ENCODE measurements at places on chromosomes 6 and 20.

DNA sequence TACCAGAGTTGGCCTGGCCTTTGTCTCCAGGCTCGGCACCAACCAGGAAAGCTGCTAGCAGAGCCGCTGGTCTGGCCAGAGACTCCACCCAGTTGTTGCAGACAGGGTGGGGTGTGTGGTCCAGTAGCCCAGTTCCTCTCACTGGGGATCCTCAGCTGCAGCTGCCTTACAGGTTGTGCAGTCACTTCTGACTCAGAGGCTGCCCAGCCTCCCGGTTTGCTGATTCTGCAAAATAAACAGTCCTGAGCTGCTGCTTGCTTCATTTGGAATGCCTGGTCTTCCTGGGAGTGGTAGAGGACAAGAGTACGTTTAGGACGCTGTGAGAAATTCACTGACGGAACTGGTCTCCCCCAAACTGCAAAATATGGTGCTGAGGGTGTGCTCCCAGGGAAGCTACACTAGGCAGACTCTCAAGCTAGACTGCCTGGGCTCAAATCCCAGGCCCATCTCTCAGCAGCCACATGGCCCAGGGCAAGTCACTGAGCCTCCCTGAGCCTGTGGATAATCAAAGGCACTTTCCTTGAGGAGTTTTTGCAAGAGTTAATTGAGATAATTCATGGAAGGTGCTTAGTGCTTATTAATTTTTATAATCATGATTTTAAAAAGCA lies 246.1 kb downstream of the TFAP2C start:
- no peak for DNase-seq

GRCh38 chr6:113560908-113561307 lies 296.2 kb upstream of the MARCKS start:
- DNase-seq = no peak

- no peak for DNase-seq
Measured at GRCh38 chr6:126475449-126475848, 135.5 kb downstream of the CENPW start.

DNA sequence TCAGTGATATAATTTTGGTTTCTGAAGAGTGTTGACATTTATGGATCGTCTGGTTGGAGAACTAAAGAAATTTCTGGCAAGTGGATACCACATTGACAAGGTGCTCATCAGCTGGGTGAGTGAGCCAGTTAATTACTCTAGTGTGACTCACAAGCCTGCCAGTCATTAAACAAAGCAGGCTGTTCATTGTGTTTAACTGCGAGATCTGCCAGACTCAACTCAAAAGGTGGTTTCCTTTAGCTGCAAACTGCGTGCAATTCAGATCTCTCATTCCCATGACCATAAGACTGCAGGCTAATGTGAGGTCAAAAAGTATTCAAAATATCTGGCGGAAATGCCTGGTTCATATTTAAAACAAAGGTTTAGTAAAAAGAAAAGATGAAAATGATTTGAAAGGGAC lies 32.5 kb upstream of the IYD start:
- DNase-seq = no peak

DNA sequence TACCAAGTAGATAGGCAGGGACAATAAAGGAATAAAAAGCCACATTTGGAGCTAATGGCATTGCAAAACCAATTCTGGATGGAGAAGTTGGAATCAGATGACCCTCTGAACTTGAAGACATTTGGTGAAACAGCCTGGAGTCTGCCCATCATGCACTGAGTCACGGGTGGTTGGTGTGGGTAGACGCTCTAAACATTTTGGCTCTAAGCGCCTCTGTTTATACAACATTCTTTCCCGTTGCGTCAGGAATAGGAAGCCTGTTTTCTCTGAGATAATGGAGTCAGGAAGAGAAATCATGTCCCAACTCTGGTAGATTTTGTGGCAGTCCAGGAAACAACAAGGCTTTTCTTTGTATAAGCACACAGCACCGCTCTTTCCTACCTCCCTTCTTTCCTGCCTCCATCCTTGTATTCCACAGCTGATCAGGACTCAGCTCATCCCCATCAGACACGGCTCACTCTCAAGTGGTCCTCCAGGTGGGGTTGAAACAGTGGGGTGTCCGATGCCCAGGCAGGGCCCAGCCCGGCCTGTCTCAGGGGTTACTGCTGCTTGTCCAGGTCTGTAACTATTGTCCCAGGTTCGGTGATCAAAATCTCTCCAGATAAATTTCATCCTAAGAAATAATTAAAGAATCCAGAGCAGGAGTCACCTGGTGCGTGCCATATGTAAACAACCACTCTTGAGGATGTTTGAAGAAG lies 12.1 kb upstream of the RAMACL start:
- DNase-seq = no peak

DNA sequence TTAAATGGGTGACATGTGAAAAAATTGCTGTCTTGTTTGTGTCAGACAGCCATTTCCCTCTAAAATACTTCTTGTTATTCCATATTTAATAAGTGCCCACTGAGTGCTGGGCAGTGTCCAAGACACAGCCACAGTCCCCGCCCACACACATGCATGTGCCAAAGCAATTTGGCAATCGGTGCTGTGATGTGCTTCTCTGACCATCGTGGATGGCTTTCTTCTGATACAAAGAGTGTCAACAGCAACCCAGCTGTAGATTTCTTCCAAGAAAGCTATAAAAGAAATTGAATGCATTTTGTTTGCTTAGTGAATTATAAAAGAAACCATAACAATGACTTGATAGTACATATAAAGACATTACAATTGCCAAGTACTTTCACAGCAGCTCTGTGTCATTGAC lies 140.5 kb upstream of the ATXN1 start:
- no peak for DNase-seq

- no peak for DNase-seq
Measured at GRCh38 chr6:90121982-90122381, 174.7 kb downstream of the BACH2 start.

- DNase-seq = peak; percentile 43
Measured at GRCh38 chr20:6157345-6157744, 34.5 kb upstream of the FERMT1 start.

DNA sequence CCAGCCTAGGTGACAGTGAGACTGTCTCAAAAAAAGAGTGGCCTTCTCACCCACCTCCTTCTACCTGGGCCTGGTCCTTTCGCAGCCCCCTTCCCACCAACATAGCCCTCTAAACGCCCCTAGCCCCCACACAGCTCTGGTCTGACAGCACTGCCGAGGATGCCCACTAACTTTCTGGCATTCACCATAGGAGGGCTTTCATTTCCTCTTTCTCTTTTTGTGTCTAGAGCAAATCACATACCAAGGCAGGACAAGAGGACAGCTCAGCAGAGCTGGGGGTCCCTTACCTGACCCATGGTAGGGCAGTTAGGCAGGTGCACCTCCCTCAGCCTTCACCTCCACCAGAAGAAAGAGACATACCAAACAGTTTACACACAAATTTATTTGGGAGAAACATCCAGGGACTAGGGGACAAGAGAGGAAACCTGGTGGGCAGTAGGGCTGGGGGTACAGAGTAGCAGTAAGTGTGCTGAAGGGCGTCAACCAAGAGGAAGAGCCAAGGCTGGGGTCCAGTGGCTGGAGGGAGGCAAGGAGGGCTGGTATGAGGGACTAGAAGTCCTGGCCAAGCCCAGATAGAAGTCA lies 4.5 kb downstream of the LY6G5C start:
- peak; percentile 29 for DNase-seq

GRCh38 chr20:58613061-58613854 lies 37.8 kb upstream of the STX16 start:
- DNase-seq = no peak

DNA sequence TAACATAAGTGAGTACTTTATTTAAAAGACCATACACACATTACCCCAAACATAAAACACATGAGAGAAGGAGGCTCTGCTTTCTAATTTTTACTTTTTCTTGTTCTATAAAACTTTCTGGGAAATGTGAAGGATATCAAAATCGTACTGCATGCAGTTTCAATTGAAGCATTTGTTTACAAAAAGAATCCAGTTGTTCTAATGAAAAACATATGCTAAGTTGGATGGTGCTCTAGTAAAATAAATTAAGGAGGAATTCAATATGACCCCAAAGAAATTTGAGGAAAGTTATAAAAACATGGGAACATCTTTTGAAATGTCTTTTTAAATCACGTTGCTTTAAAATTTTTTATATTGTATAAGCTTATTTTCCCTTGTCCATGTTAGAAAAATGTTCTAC lies 37.6 kb downstream of the OR2B6 start:
- DNase-seq = no peak

GRCh38 chr20:20498076-20498861 lies 130.4 kb downstream of the INSM1 start:
- DNase-seq = no peak

- peak; percentile 42 for DNase-seq
Measured at GRCh38 chr20:45970646-45971424, 1.2 kb downstream of the ZNF335 start.

- DNase-seq = no peak
Measured at GRCh38 chr6:39879535-39879934, 54.7 kb downstream of the MOCS1 start.

DNA sequence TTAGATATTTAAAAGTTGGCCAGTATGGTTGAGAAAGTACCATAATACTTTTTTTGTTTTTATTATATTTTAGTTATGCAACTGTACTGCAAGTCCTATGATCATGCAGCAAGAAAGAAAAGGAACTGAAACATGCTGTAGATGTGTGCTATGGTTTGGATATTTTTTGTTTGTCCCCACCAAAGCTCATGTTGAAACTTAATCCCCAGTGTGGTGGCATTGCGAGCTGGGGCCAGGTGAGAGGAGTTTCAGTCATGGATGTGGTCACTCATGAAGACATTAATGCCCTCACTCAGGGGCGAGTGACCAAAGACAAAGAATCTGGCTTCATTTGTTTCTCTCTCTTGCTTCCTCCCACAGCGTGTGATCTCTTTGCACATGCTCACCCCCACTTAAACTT lies 393.9 kb downstream of the PAX1 start:
- no peak for DNase-seq

- peak; percentile 21 for DNase-seq
Measured at GRCh38 chr6:84284428-84285049, 57.1 kb upstream of the CEP162 start.

- DNase-seq = no peak
Measured at GRCh38 chr20:59940956-59941294, 736 bp downstream of the FAM217B start.

GRCh38 chr6:32886681-32887383 lies 32.8 kb downstream of the PSMB9 start:
- DNase-seq = no peak

GRCh38 chr20:50517817-50518154 lies 7.6 kb downstream of the PTPN1 start:
- no peak for DNase-seq

DNA sequence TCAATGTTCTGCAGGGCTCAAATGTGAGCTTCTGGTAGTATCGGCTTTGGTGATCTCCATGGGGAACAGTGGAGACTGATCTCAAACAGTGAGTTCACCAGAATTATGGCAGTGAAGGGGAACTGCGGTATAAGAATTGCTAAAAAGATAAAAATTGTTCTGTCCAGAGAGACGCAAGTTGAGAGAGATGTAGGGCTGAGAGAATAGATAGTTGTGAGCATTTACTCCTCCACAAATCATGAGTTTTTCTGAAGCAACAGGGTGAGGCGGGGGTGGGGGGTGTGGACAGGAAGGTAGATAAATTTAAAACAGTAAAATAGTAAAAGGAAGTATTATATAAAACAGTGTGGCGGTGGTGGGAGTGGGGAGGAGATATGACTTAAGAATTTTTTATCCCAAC lies 98.6 kb upstream of the NEDD9 start:
- no peak for DNase-seq

DNA sequence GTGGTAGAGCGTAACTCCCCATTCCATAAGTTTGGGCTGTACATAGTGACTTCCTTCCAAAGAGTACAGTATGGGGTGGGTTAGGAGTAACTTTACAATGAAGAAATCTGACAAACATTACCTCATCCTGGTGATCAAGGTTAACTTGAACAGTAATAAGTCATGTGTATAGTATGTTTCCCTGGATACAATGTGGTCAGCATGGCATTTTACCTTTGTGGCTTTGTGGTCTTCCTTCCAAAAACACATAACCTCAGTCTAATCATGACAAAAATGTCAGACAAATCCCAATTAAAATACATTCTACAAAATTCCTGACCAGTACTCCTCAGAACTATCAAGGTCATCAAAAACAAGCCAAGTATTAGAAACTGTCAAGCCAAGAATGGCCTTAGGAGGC lies 225.1 kb downstream of the UBE3D start:
- no peak for DNase-seq

- no peak for DNase-seq
Measured at GRCh38 chr6:10976571-10976970, 67.5 kb downstream of the ELOVL2 start.

DNA sequence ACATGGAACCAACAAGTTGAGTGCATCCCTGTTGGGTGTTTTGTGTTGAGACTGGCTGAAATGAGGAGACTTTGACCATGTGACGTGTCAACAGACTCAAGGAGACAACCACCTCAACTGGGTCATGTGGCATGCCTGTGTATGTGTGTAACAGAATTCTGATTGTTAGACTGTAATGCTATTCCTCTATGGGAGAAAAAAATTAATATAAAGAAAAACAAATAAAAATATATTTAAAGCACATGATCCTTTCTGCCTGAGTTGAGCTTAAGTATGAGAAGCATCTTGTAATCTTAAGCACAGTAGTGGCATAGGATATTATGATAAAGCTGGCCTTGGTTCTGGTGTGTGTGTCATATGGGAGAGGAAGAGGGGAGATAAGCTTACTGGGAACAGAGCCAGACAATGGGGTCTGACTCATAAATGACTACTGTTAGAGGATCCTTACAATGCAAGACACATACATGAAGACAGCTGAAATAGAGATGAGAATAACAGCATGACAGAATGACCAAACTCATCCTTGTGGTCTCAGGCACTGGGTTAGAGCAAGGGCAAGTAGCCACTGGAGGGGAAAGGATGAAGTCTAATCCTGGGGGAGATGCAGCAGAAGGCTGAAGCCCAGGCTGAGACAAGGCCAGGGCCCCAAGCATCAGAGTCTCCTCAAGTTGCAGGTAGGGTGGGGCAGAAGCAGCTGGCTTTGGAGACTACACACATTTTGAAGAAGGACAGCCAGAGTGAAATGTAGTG lies 9.2 kb downstream of the TP53INP2 start:
- DNase-seq = no peak

GRCh38 chr6:88662163-88662580 lies 301.2 kb downstream of the RNGTT start:
- DNase-seq = no peak

GRCh38 chr6:74606582-74607071 lies 599.2 kb downstream of the COL12A1 start:
- DNase-seq = no peak

All from NAMALWA (cell line).